Activated gamma-delta T cell treated with anti-CD3 and anti-CD28 coated beads, Interleukin-2, amount 50 U/mL, for 16 hours (primary cell): ENCODE measurements at places on chromosomes 6 and 20.
A peak's percentile ranks its signal among the peaks of the same experiment; 100 is the strongest.

- no peak for DNase-seq
Measured at GRCh38 chr6:70299456-70299855, 3.4 kb downstream of the COL9A1 start.

DNA sequence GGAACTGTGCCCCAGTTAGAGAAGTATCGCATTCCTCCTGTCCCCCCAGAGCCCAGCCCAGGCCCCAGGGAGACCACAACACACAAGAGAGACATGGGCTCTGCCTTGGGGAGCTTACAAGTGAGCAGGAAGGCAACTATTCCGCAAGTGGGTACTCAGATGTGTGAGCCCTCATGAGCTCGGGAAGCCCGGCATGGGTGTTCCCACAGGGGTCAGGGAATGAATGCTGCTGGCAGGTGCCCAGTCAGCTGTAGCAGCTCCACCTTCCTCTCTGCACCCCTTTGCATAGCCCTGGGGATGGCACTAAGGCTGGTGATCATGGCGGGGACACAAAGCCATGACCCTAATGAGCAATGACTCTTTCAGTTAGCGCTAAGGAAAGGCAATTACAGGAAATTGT, 194.1 kb downstream of the SYNDIG1 start:
- no peak for DNase-seq

GRCh38 chr6:16140607-16141006, 11.7 kb downstream of the MYLIP start:
- no peak for DNase-seq

- no peak for DNase-seq
Measured at GRCh38 chr6:82783587-82784236, 281.9 kb downstream of the UBE3D start.

- DNase-seq, result no peak
Measured at GRCh38 chr6:139881728-139882211, 507.3 kb upstream of the CITED2 start.

GRCh38 chr6:43820486-43820885, 50.5 kb downstream of the VEGFA start:
- DNase-seq, result no peak

DNA sequence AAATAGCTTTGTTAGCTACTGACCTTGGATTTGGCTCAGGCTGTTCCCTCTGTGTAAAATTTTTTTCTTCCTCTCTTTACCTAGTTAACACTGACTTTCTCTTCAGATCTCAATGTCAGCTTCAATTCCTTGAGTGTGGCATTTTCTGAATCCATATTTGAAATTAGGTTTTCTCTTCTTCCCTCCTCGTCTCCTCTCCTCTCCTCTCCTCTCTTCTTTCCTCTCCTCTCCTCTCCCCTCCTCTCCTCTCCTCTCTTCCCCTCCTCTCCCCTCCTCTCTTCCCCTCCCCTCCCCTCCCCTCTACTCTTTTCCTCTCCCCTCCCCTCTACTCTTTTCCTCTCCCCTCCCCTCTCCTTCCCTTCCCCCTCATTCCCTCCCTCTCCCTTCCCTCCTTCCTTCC, 453.3 kb downstream of the BMP2 start:
- DNase-seq, result no peak

DNA sequence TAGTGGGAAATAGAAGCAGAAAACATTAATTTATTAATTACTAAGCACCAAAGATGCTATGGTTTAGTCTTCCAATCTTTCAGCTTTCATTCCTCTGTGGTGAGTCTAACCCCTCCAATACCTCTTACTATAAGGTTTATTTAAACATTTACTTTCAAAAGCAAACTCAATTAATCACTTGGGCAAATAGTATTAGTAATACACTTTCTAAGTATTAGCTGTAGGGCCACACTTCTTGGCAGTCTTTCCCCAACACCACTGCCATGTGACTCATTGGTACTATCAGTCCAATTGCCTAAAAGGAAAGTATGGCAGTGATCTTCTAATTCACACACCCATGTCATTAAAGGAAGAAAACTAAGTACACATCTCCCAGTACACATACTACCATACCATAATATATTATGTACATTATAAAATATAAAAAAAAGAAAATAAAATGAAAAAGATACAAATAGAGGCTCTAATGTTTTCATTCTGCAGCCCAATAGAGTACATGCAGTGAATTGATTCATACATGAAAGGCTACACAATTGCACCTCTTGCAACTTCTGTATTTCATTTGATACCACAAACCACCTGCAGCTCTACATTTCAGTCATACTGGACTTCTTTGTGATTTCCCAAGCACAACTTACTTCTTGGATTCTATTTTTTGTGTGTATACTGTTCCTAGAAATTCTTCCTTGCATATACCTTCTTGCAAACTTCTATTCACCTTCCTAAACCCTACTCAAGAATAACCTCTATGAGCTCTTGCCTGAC, 218.6 kb downstream of the PKHD1 start:
- DNase-seq, result no peak

- no peak for DNase-seq
Measured at GRCh38 chr6:105560611-105561066, 157.8 kb upstream of the PREP start.

GRCh38 chr6:52176550-52176949, 9.6 kb upstream of the IL17A start:
- peak; percentile 1 for DNase-seq

- no peak for DNase-seq
Measured at GRCh38 chr6:27865850-27866356, 46.3 kb downstream of the OR2B2 start.

GRCh38 chr6:107045826-107046675, 18.1 kb downstream of the MTRES1 start:
- DNase-seq, result no peak

DNA sequence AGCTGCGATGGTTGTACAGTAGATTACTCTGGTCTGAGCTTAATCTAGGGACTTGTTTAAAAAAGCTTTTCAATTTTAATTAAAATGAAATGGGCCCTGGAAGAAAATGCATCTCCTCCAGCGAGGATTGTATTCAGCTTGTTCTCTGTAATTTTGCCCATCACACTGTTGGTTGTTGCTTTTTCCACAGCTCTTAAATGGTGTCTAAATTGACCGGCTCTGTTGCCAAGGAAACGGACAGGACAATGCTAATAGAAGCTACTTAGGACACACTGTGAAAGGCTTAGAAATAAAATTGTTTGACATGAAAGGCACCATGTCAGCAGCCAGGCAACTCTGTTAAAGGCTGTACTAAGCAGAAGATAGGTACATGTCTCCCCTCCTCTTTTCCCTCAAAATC, 116.7 kb upstream of the NRSN1 start:
- DNase-seq, result no peak

DNA sequence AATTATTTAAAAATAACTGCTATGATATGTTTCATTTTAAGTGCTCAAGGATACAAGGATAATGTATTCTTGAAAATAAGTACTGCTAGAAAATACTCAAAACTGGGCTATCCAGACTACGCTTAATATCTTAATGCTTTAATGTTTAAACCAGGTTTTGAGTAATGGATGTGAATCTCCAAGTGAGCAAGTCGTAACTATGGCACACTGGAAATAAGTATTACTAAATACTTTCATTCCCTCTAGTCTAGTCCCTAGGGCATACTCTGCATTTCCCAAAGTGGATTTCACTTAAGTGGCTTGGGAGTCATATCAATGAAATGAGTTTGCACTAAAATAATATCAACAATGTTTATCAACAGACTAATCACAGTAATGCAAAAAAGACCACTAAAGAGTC, 48.1 kb downstream of the HMGCLL1 start:
- no peak for DNase-seq

- DNase-seq, result no peak
Measured at GRCh38 chr6:4460586-4461475, 315.4 kb upstream of the CDYL start.

GRCh38 chr20:37254114-37254878, 7.3 kb downstream of the GHRH start:
- DNase-seq, result no peak

GRCh38 chr6:18632670-18633410, 245.7 kb downstream of the RNF144B start:
- no peak for DNase-seq

DNA sequence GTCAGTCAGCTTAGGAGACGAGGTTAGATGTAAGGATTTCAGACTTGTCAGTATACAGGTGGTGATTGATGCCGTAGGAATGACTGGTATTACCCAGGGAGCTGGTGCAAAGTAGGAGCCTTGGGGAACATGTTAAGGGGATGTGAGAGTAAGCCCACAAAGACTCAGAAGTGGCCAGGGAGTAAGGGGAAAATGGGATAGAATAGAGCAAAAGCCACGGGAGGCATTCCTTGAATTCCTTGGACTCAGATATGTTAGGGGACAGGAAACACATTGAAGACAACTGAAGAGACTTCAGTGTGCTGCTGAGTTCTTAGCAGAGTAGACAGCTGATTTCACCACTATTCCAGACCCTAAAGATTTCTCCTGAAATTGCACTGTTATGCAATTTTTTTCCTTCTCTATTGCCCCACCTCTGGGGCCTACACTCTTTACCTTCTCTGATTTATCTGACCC, 1.2 kb upstream of the ACAT2 start:
- no peak for DNase-seq

DNA sequence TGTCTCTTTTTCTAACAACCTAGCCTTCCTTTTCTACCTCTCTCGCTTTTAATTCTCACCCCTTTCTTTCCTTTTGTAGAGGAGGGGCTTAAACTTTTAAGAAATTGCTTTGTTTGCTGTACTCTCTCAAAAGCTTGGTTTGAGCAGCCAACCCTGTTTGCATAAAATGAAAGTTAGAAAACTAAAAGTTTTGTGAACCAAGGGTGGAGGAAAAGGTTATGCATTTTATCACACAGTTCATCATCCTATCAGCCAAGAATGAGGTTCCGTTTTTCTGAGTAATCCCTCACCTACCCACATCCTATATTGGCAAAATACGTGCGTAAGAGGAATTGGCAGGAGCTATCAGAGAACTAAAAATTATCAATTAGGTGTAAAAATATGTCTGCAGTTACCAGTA, 42.8 kb upstream of the LOC128125822 start:
- DNase-seq, result no peak

- no peak for DNase-seq
Measured at GRCh38 chr6:159832946-159833345, 32.9 kb downstream of the PNLDC1 start.

DNA sequence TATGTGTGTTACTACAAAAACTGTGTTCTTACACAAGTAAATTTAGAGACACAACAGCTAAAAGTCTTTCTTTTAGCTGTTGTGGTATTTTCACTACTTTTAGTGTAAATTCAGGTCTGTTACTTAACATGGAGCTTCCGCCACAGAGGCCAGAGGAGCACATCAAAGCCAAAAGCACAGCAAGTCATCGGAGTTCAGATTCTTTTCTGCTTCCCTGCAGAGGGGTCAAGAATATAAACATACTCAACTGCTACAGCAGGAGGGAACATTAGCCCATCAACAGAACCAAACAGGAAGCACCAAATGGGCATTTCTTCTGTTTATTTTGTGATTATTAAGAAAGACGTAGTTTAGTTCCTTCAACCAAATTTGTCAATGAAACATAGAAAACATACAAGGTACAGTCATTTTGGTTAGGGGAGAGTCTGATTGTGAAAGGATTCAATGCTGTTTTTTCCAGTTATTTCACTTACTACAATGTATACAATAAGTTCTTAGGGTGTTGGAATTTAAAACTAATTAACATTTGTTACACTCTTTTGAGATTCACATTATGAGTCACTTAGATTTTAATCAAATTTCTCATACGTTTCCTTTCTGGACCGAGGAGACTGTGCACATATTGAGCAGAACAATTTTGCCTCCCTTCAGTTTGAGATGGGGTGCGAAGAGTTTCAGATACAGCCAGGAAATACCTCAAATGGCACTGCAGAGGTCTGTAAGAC, 42.8 kb upstream of the DSE start:
- no peak for DNase-seq

GRCh38 chr6:144482142-144482541, 197.0 kb downstream of the UTRN start:
- DNase-seq, result peak; percentile 62
